ENCODE measurements at places on chromosomes 13 and 19.

DNA sequence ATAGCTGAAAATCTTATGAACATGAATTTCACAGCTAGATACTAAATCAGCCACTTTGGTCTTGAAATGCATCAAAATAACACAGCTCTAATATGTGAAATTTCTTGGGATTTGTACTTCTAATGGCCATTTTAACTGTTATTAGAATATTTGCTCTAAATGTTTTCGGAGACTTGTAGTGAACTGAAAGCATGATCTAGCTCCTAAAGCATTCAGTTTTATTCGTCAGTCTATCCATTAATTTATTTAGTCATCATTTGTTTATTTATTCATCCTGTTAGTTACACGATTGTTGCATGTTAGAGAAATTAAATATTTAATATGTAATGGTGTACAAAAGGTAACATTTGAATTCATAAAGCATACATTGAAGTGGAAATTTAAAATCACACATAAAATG is 1132.7 kb downstream of the SLITRK1 start:
- DNase-seq = no peak

DNA sequence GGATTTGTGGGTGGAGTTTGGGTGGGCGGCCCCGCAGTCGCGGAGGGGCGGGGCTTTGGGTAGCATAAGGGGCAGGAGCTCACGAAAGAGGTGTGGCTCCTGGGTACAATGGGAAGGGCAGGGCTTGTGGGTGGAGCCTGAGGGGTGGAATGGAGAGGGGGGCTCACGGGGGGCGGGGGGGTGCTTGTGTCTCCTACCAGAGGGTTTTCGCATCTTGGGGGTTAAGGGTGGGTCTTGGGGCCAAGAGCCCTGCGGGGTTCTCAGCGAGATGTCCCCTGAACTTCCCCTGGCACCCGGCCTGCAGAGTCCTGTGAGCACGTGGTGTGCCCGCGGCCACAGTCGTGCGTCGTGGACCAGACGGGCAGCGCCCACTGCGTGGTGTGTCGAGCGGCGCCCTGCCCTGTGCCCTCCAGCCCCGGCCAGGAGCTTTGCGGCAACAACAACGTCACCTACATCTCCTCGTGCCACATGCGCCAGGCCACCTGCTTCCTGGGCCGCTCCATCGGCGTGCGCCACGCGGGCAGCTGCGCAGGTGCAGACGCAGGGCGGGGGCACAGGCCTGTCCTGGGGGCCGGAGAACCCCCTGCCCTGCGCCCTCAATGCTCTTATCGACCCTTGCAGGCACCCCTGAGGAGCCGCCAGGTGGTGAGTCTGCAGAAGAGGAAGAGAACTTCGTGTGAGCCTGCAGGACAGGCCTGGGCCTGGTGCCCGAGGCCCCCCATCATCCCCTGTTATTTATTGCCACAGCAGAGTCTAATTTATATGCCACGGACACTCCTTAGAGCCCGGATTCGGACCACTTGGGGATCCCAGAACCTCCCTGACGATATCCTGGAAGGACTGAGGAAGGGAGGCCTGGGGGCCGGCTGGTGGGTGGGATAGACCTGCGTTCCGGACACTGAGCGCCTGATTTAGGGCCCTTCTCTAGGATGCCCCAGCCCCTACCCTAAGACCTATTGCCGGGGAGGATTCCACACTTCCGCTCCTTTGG is 5.1 kb downstream of the FSTL3 start:
- DNase-seq = peak; percentile 81

DNA sequence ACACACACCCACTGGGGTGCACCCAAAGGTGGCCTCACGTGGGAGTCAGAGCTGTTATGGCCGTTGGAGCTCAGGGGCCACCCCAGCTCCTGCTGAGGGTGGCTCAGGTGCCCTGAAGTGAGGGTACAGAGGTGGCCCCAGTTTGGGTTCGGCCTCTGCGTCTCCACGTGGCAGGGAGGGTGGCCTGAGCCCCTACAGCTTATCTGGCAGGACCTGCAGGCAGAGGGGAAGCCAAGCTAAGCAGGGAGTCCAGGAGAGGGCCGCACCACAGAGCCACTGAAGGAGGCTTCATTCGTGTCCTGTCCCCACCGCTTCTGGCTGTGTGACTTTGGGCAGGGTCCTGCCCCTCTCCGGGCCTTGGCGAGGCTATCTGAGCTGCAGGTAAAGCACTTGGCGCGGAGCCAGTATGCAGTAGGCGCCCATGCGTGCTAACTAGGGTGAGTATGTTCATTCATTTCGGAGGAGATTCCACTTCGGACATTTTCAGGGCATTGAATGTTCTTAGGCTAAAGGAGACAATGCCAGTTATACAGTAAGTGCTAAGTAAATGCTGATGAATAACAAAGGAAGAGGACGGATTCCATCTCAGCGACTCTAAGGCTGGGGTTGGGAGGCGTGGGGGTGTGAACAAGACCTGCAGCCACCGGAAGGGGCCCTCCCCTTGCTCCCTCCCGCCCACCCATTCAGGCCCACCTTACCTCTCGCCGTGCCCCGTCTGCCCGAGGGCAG is 4.9 kb downstream of the REX1BD start:
- DNase-seq = no peak

DNA sequence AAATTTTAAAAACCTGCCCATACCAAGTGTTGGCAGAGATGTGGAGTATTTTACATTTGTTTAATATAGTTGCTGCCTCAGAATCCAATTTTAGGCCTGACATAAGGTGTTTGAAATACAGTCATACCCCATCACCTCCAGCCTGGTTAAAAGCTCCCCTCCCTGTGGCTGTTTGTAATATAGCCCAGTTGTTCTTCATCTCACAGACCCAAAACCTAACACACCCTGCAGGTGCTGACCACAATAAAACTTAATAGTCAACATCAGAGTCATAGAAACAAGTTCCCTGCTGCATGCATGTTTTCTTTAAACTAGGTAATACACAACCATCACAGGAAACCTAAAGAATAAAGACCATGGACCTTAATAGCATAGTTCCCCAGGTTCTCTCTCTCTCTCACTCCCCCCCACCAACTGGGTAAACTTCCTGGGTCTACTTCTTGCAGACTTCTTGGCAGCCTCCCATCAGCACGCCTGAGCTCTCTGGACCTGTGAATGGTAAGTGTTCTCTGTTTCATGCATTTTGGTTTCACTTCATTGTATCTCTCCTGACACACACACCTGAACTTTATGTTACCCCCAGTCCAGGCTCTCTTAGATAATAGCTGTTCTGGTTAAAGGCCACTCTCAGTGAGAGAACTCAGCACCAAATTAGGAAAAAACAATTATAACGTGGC is 1369.9 kb downstream of the EFNB2 start:
- DNase-seq = no peak

- peak; percentile 82 for DNase-seq
Observed at GRCh38 chr19:6632002-6632621, 37.8 kb downstream of the TNFSF14 start.

DNA sequence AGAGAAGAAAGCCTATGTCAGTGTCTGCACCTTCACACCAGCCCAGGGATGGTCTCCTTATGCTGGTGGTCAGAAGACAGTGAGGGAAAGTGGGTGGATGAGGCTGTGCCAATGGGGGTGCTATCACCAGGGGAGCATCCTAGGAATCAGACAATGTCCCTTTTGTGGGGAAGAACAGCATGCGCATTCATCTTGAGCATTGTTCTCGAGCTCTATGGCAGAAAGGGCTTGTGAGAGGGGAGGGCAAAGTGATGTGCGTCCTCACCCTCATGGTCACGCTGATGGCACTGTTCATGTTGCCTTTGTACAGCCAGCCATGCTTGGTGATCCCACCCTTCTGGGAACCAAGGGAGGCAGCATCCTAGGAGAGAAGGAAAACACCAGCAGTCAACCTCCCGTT is 56.1 kb downstream of the DOCK9 start:
- DNase-seq = no peak

GRCh38 chr13:49844181-49844580 is 51.7 kb upstream of the KPNA3 start:
- no peak for DNase-seq

- peak; percentile 83 for DNase-seq
Observed at GRCh38 chr19:44753932-44754749, 5.6 kb downstream of the BCL3 start.

DNA sequence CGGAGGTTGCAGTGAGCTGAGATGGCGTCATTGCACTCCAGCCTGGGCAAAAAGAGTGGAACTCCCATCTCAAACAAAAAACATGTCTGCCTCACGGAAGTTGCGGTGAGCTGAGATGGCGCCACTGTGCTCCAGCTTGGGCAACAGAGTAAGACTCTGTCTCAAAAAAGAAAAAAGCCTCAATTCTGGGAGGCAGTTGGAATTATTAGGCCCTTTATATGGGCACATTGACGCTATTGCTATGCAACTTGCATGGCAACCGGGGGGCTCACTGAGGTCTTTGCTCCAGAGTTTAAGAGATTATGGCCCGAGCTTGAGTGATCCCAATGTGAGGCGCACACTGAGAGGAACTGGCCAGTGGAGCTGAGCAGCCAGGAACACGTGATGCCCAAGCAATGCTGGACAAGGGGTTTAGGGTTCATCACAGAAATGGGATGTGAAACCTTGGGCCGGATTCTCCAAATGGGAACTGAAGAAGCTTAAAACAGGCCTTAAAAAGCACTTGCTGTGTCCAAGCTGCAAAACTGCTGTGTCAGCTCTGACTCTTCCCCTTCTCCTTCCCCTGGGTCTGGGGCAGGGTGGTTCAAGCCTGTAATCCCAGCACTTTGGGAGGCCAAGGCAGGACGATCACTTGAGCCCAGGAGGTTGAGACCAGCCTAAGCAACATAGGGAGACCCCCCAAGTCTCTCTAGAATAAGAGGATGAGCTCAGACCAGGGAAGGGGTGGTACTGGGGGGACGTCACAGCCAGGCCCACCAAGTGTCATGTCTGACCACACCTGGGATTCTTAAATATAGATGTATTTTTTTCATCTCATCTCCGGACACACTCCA is 2.5 kb downstream of the FTL start:
- peak; percentile 32 for DNase-seq

DNA sequence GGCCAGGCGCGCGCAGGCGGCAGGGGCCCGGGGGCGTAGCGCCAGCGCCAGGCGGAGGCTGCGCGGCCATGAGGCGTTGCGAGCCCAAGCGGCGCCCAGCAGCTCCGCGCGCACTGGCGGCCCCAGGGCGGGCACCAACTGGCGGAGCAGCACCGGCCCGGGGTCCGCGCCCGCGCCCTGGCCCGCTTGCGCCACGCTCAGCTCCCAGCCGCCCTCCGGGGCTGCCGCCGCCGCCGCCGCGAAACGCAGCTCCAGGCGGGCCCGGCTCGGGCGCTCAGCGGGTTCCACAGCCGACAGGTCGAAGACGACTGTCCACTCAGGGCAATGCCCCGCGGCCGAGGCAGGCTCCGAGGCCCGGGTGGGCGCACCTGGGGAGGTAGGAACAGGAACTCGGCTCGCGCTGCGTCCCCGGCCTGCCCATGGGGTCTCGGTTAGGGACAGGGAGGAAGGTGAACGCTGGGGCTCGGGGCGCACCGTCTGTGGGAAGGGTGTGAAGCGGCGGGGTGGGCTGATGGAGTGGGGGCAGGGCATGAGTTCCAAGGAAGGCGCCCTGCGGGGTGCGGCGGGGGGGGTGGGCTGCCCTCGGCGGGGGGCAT is 26.8 kb downstream of the CERS1 start:
- no peak for DNase-seq

DNA sequence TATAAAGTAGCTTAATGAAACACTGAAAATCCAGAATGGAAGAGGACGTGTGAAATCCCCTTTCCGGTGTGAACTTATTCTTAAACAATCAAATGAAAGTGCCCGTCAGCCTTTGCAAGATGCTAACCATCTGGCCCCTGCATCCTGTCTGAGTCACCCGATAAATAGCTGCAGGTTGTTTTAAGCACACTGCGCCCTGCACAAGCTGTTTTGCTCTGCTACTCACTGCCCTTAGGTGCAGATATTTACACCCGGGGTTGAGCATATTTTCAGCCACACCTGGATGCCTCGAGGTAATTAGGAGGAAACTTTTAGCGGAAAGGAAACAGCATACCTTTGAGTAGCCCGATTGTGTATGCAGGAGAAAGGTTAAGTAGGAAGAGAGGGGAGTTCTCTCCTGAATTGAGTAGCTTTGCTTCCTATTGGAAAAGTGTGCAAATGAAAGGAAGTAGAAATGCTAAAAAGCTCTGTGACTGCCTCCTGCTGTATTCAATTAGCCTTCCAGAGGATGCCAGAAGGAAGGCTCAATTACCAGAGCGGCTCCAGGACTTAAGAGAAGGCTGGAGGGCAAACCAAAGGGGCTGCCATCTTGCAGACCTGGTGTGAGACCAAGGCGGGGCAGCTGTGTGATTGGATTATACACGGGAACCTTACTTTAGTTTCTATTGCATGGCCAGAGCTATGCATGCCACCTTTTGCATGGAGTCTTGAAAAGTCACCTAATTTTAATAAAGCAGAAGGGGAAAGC is 42.5 kb downstream of the IRS2 start:
- peak; percentile 55 for DNase-seq

DNA sequence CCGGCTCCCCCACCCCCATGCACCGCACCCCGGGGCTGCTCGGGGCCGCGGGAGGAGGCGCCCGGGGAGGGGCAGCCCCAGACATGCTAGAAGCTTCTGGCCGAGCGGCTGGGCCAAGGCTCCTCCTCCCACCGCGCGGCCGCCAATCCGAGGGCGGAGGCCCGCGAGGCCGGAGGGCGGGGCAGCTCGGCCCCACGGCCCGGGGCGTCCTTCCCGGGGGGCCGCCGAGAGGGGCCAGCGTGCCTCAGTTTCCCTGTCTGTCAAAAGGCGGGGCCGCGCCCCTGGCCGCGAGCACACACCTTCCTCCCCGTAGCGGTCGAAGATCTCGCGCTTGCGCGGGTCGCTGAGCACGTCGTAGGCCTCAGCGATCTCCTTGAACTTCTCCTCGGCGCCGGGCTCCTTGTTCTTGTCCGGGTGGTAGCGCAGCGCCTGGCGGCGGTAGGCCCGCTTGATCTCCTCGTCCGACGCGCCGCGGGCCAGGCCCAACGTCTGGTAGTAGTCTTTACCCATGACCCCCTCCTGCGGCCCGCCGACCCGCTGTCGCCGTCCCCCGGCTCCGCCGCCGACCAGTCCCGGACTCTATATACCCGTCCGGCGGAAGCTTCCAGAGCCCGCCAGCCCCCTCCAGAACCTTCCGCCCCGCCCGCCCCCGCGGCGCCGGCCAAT is at the start of gene DNAJB1:
Gene DNAJB1 (minus strand): TSS at position 558 of the 666 bp plus-strand sequence. CDS start 48 bp downstream, at position 510.
- DNase-seq = peak; percentile 73

DNA sequence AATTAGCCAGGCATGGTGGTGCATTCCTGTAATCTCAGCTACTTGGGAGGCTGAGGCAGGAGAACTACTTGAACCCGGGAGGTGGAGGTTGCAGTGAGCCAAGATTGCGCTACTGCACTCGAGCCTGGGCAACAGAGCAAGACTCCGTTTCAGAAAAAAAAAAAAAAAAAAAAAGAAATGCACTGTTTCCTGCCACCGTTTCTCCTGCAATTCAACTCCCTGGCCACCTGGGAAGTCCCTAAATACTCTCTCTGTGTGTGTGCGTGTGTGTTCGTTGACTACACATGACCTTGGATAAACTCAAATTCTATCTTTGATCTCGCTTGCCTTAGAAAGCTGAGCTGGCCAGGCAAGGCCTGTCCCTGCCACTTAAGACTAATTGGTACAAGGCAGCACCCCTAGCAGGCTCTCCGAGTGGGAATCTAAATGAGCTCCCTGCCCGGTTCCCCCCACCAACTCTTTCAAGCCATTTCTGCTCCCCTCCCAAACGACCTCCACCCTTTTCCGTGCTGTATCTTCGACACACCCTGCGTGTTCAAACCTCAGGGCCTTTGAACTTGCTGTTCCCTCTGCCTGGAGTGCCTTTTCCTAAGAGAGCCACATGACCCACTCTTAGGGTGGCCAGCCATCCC is 5.2 kb upstream of the BCAT2 start:
- no peak for DNase-seq
